T-cell (primary cell): ENCODE measurements at places on chromosomes 6 and 20. TPM values are rescaled to one million over a fixed set of nuclear protein-coding genes. Genes with fewer than 3 reads are reported as not detected.

DNA sequence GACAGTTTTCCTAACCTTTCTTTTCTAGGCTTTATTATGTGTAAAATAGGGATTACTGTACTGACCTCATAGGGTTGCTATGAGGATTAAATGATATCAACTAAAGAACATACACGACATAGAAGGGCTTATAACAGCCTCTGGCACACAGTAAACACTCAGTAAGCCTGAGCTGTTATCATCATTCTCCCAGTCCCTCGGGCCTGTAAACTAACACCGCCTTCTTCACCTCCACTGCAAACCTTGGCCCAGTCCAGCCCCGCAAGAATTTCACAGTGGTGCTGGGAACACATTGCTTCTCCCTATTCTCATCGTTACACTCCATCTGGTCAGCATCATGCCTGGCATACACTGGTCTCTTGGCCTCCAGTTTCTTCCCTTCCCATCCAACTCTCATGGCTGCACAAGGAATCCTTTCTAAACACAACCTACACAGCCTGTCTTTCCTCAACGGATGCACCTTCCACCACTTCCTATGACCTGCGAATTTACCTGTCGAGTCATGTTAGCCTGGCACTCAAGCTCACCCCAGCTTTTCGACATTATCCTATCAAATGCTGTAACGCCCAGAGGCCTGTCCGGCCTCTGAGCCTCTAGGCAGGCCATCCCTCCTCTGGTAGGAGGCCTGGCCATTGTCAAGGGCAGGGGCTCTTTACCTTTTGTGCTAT is 92.1 kb downstream of the FYN start:
- H3K4me3 ChIP-seq: no peak overlapping the region
- H3K27me3 ChIP-seq: no peaks in the 10 kb centered on the region
- peak overlapping the region; percentile 73 for H3K27ac ChIP-seq
- no peak for DNase-seq
- H3K36me3 ChIP-seq: peaks cover 26% of the 10 kb centered on the region
- H3K4me1 ChIP-seq: peaks cover 30% of the 10 kb centered on the region

DNA sequence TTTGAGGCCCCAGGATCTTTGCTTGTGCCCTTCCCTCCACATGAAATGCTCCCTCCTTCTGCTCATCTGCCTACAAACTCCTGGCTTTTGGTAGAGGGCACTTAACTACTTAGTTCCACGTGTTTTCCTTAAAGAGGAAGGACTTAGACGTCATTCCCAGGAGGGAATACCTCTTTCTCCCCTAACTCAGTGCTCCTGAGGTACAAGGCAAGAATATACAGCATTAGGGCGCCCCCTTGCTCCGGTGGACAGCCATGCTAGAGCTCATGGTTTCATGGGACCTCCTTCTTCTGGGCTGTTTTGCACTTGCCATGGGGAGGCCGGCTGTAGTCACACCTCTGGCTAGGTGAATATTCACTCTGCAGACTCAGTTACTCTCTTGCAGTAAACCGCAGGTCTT is 93.8 kb upstream of the LY86 start:
- H3K27me3 ChIP-seq: no peaks in the 10 kb centered on the region
- no peak overlapping the region for H3K4me3 ChIP-seq
- no peak for DNase-seq
- no peaks in the 10 kb centered on the region for H3K36me3 ChIP-seq
- H3K27ac ChIP-seq: no peak overlapping the region

GRCh38 chr6:166599205-166599604 is 12.7 kb upstream of the RAMACL start:
- DNase-seq: no peak
- H3K4me3 ChIP-seq: no peak overlapping the region
- H3K36me3 ChIP-seq: no peaks in the 10 kb centered on the region
- H3K4me1 ChIP-seq: no peaks in the 10 kb centered on the region
- H3K27ac ChIP-seq: no peak overlapping the region

- H3K4me3 ChIP-seq: no peak overlapping the region
- no peak overlapping the region for H3K27ac ChIP-seq
- H3K27me3 ChIP-seq: no peaks in the 10 kb centered on the region
- peaks cover 23% of the 10 kb centered on the region for H3K4me1 ChIP-seq
- H3K36me3 ChIP-seq: no peaks in the 10 kb centered on the region
These were observed 5.7 kb downstream of the QKI start for GRCh38 chr6:163420289-163420614.

DNA sequence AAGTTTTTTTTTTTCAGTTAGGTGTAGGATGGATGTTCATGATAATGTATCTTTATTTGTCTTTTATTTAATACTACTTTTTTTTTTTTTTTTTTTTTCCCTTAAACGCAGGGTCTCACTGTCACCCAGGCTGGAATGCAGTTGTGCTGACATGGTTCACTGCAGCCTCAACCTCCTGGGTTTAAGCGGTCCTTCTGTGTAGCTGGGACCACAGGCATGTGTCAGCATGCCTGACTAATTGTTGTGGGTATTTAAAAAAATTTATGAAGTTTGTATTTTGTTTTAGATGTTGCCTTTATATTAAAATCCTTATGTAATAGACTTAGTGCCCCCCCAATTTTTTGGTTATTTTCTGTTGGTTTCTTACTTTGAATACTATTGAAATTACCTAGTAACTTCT is 42.6 kb downstream of the NCOA3 start:
- peaks cover 5% of the 10 kb centered on the region for H3K36me3 ChIP-seq
- H3K4me3 ChIP-seq: no peak overlapping the region
- H3K27ac ChIP-seq: no peak overlapping the region
- H3K4me1 ChIP-seq: peaks cover 13% of the 10 kb centered on the region

- no peaks in the 10 kb centered on the region for H3K36me3 ChIP-seq
- H3K27me3 ChIP-seq: no peaks in the 10 kb centered on the region
- DNase-seq: no peak
- H3K27ac ChIP-seq: no peak overlapping the region
These were observed 19.0 kb downstream of the MCM8 start for GRCh38 chr20:5969348-5969935.

DNA sequence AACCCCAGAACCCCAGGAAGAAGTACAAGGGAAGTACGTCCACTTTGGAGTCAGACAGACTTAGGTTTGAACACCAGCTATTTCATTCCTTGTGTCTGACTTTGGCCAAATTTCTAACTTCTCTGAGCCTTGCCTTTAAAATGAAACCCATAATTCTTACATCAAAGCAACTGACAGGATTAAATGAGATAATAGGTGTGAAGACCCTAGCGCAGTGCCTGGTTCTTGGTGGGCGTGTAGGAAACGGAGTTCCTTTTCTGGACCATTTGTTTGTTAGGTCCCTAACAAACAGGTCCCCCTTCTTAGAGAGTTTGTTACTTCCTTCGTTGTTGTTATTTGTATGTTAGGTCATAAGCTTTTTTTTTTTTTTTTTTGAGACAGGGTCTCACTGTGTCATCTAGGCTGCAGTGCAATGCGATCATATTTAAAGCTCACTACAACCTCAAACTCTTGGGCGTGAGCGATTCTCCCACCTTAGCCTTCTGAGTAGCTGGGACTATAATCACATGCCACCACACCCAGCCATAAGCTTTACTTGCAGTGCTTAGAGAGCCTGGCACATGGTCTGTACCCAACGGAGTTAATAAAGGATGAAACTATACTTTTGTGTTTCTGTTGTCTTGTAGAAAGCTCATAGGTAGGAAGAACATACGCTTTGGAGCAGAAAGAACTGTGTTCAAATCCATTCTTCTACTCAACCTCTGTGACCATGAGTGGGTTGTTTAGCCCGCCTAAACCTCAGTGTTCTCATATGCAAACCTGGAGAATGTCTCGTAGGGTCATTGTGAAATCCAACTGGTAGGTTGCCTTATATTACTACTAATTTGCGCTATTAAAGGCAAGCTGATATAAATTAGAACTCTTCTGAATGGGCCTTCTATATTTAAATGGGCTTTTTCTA is 21.8 kb upstream of the MROH8 start:
- H3K27ac ChIP-seq: no peak overlapping the region
- no peak for DNase-seq
- no peaks in the 10 kb centered on the region for H3K27me3 ChIP-seq
- peaks cover 8% of the 10 kb centered on the region for H3K36me3 ChIP-seq

DNA sequence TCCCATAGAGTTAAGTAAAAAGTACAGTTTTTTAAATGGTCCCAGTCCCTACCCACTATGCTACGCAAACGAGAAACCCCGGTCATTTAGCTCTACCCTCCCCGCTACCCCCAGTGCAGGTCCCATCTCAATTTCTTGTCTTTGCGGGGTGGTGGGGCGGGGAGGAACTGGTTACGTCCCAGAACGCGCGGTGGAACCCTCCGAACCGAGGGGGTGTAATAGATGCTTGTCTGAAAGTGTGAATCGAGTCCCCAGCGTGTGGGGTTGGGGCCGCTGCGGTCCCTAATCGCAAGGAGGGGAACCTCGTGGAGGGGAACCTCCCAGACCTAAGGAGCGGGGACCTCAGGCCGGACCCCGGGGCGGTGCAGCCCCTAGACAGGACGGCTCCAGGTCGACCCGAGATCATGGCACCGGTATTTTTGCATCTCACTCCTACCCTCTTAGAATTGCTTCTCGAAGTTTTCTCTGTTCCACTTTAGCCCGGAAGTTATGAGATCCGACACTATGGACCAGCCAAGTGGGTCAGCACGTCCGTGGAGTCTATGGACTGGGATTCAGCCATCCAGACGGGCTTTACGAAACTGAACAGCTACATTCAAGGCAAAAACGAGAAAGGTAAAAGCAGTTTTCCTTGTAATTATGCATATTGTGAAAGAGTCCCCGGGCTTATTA is 779 bp downstream of the HEBP2 start:
- peak overlapping the region; percentile 95 for H3K4me3 ChIP-seq
- peaks cover 22% of the 10 kb centered on the region for H3K4me1 ChIP-seq
- peaks cover 36% of the 10 kb centered on the region for H3K36me3 ChIP-seq
- peaks cover 10% of the 10 kb centered on the region for H3K27me3 ChIP-seq
- peak; percentile 26 for DNase-seq

GRCh38 chr20:35974256-35974655 is 5.9 kb downstream of the CNBD2 start:
- no peaks in the 10 kb centered on the region for H3K4me1 ChIP-seq
- no peak overlapping the region for H3K4me3 ChIP-seq
- no peaks in the 10 kb centered on the region for H3K36me3 ChIP-seq
- H3K27me3 ChIP-seq: peaks cover 3% of the 10 kb centered on the region
- no peak for DNase-seq

- no peak for DNase-seq
- H3K27me3 ChIP-seq: no peaks in the 10 kb centered on the region
- H3K4me1 ChIP-seq: no peaks in the 10 kb centered on the region
- H3K27ac ChIP-seq: no peak overlapping the region
- no peaks in the 10 kb centered on the region for H3K36me3 ChIP-seq
These were observed 68.0 kb downstream of the CD164 start for GRCh38 chr6:109314313-109314712.

- H3K27ac ChIP-seq: peak overlapping the region; percentile 76
- H3K4me1 ChIP-seq: peaks cover 65% of the 10 kb centered on the region
- peak overlapping the region; percentile 90 for H3K4me3 ChIP-seq
These were observed 1.3 kb downstream of the RGS19 start for GRCh38 chr20:64077876-64078551.

The BFSP1 gene
- 0.30 TPM for total RNA-seq

- no peaks in the 10 kb centered on the region for H3K36me3 ChIP-seq
- H3K4me1 ChIP-seq: no peaks in the 10 kb centered on the region
- no peak overlapping the region for H3K27ac ChIP-seq
- H3K27me3 ChIP-seq: no peaks in the 10 kb centered on the region
- DNase-seq: no peak
These were observed 659.9 kb downstream of the EPM2A start for GRCh38 chr6:145075425-145075824.

The KIF3B gene
- total RNA-seq: 14.2 TPM

DNA sequence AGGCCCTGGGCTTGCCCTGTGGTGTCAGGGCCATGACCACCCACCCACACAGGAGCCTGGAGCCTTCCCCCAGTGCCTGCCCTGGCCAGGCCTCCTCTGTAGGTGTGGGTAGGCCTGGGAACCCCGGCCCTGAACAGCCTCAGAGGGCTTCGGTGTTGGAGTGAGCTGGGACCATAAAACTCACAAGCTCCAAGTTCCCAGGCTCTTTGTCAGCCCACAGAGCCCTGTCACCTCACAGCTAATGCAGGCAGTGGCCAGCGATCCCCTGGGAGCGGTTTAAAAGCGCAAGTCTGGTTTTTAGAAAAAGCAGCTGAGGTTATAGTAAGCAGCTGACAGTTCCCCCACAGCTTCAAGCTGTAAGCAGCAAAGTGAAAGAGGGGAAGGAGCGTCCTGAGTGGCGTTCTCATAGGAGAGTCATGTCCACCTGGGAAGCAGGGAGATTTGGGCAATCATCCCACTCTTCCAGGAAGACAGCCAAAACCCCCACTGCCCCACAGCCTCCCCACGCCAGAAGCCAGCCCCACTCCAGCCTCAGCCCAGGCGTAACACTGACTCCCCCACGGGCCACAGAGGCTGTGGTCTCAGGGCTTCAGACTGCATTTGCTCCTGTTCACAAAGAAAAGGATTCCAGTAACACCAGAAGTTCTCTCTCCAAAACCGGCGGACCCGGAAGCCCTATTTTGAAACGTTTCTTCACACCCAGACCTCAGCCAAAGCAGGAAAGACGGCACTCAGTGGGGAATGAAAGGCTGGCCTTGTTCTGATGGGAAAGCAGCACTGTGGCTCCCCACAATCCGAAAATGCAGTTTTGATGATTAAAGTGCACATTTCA is 34.3 kb upstream of the FOXC1 start:
- no peak overlapping the region for H3K27ac ChIP-seq
- H3K4me1 ChIP-seq: no peaks in the 10 kb centered on the region
- DNase-seq: no peak
- no peaks in the 10 kb centered on the region for H3K36me3 ChIP-seq
- H3K4me3 ChIP-seq: no peak overlapping the region
- H3K27me3 ChIP-seq: peaks cover 45% of the 10 kb centered on the region

DNA sequence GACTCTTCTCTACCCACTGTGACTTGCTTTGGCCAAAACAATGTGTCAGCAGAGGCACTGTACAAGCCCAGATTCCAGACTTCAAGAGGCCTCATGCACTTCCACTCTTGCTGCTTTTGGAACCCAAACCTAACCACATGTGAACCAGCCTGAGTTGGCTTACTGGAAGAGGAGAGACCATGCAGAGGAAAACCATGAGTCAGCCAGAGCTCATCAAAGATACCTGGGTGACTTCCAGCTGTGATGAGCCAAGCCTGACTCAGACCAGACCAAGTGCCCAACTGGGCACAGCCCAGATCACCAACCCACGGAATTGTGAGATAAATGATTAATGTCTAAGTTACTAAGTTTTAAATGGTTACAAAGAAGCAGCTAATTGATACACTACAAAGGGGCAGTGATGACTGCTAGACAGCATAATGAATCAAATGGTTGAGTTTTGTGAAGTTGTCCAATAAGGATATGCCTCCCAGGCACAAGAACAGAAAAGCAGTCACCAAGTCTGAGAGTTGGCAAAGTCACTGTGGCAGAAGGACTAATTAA is 16.2 kb upstream of the BEND6 start:
- no peak overlapping the region for H3K4me3 ChIP-seq
- H3K27ac ChIP-seq: no peak overlapping the region
- no peak for DNase-seq
- no peaks in the 10 kb centered on the region for H3K36me3 ChIP-seq

- H3K27me3 ChIP-seq: peaks cover 3% of the 10 kb centered on the region
- no peaks in the 10 kb centered on the region for H3K4me1 ChIP-seq
- H3K36me3 ChIP-seq: no peaks in the 10 kb centered on the region
- no peak for DNase-seq
These were observed 196.0 kb downstream of the MAFB start for GRCh38 chr20:40493071-40493470.

GRCh38 chr20:10635476-10636208 is 38.2 kb downstream of the JAG1 start:
- H3K4me3 ChIP-seq: no peak overlapping the region
- no peaks in the 10 kb centered on the region for H3K4me1 ChIP-seq
- no peak for DNase-seq
- no peaks in the 10 kb centered on the region for H3K36me3 ChIP-seq
- H3K27me3 ChIP-seq: no peaks in the 10 kb centered on the region

The TSBP1 gene
- not detected for total RNA-seq

- peak; percentile 69 for DNase-seq
- H3K27ac ChIP-seq: peak overlapping the region; percentile 42
- no peaks in the 10 kb centered on the region for H3K36me3 ChIP-seq
- H3K4me3 ChIP-seq: peak overlapping the region; percentile 85
- H3K4me1 ChIP-seq: peaks cover 11% of the 10 kb centered on the region
- H3K27me3 ChIP-seq: no peaks in the 10 kb centered on the region
These were observed 47.0 kb downstream of the WDR27 start for GRCh38 chr6:169654598-169655391.
